ENCODE measurements at places on chromosomes 11 and 22.

DNA sequence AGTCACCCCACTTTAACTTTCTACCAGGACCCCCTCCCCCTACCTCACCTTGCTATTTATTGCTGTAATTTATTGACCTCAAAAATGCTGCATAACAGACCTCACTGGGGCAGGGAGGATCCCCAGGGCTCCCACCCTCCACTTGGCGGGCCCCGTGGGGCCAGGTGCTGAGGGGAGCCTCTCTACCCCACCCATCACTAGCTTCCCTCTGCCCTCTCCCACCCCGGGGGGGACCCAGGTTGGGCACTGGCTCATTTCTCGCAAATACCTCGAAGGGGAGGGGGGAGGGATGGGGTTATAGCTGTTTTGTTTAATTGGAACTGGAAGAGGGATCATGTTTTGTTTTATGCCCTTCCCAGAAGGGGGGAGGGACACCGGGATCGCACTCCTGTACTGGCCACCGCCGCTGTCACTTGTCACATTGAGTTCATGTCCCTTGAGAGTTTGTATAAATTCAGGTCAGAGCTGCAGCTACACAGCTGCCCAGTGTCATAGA, 16.3 kb upstream of the TMEM191C start:
- no peak for DNase-seq

GRCh38 chr11:43984519-43985385, 42.3 kb downstream of the C11orf96 start:
- no peak for DNase-seq

- DNase-seq: no peak
Observed at GRCh38 chr11:128195057-128195751, 392.2 kb downstream of the ETS1 start.

- no peak for DNase-seq
Observed at GRCh38 chr11:10770626-10771254, 19.7 kb downstream of the CTR9 start.

DNA sequence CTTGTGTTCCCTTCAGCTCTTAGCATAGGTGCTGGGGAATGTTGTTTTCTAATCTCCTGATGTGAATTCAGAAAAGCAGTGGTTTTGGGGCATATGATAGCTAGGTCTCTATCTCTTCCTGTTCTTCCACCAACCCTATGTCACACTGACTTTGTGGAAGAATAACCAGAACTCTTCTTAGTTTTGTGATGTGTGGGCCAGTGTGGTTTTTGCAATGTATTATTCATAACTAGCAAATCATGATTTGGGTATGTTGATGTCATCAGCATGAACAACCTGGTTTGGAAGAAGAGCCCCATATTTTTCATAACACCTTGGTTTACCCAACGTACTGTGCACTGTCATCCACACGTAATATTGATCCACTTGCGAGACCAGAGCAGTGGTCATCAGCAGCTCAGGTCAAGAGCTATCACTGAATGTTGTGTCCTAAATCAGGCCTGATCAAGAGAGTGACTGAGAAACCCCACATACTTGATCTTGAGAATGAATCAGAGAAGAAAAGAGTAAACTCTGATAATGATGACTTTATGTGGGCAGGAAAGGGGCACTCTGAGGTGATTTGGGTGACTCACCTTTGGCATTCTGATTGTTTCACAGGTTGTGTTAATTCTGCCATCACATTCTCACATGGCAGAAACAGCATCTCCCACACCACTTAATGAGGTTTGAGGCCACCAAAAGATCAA, 19.4 kb upstream of the MS4A6E start:
- DNase-seq: no peak

DNA sequence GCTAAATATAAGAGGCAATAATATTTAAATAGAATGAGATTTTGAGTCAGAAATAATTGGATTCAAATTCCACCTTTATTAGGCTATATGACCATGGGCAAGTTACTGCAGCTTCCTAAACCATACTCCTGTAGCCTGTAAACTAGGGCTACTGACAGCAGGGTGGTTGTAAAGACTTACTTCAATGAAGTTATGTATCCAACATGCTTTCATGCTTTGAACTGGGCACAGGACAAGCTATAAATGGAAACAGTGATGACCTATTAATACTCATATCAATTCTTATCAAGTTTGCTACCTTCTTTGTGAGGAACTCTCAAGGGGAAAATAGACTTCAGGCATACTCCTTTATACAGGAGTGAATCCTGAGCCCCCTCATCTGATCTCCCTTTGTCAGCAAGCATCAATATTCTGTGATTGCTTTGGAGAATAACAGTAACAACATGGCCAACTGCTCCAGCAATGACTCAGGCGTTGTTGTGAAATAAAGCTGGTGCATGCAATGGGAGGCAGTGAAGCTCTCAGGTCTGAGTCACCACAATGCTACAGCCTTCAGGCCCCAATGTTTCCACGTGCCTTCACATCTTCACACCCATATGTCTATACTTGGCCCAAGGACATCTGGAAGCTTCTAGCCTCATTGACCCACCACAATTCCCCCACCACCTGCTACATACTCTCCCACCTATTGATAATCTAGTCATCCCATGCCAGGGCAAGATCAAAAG, 102.5 kb downstream of the KCNA4 start:
- no peak for DNase-seq

DNA sequence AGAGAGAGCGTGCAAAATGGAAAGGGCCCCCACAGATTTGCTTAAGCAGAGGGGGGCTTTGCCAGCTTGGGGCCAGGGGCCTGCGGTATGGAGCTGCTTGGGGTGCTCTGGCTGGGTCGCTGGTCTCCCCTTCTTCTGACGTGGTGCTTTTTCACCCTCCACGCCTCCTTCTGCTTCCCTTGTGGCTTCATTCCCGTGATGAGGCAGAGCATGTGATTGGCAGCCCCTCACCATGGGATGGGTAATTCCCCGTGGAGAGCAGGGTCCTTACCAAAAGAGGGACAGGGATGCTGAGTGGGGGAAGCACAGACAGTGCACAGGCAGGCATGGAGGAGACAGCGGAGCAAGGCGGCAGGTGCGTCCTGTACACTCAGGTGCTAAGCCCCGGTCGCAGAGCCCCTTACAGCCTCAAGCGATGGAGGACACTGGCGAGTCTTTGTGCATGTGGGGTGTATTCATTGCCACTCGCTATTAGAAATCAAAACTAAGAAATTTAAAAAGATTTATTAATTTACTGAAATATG, 19.9 kb upstream of the GRAMD4 start:
- no peak for DNase-seq

DNA sequence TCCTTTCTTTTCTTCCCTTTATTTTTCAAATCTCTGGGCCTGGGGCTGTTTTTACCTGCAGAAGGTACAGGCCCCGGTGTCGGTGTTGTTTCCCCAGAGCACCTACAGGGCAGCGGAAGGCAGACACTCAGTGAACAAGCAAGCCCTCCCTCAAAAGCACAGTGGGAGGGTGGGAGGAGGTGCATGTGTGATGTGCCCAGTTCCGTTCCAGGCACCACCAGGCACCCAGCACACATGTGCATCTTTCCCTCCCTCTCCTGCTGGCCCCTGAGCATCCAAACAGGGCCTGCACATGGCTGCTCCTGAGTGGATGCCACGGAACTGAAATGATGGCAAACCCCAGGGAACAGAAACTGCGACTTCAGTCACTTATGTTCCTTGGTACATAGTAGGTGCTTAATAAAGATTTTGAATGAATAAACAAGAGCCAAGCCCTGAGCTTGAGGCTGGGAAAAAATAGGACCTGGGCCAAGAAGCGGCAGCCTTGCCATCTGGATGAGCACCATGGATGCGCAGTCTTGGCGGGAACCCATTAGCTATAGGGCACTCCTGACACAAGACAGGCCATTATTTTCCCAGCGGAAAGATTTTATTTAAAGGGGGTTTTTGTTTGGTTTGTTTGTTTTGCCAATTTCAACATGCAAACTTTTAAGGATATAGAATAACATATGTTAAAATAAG, 47.8 kb downstream of the ARRB1 start:
- no peak for DNase-seq

GRCh38 chr11:282630-283360, 4.6 kb downstream of the NLRP6 start:
- DNase-seq: no peak

GRCh38 chr11:102573851-102574250, 43.3 kb upstream of the MMP7 start:
- no peak for DNase-seq

Data from stimulated activated CD8-positive, alpha-beta memory T cell treated with anti-CD3 and anti-CD28 coated beads, Interleukin-12 subunit alpha, Interleukin-12 subunit beta, amount 100 ng/mL, for 1 hour (primary cell).